Caki2 (cell line): ENCODE measurements at places on chromosomes 1 and 21. TPM values are rescaled to one million over a fixed set of nuclear protein-coding genes. Genes with fewer than 3 reads are reported as not detected.

GRCh38 chr1:62209931-62210595 lies 15.4 kb downstream of the L1TD1 start:
- no peak for DNase-seq

DNA sequence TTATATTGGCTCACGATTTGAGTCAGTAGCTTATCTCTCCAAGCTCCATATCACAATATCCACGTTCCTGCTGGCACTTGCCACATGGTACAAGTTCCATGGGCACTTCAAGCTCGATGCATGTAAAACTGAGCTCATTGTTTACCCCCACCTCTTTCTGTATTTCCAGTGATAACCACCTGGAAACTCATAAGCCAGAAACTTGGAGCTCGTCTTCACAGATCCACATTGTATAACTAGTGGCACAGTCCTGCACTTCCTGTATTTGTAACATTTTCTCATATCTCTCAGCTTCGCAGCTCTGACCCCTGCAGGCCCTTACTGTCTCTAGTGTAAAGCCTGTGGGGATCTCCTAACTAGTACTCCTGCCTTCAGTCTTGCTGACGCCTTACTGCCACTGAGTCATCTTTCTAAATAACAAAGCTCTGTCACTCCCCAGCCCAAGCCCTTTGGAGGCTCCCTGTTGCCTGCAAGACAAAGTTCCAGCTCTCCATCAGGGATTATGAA lies 6.5 kb upstream of the C2CD4D start:
- peak; percentile 68 for DNase-seq

DNA sequence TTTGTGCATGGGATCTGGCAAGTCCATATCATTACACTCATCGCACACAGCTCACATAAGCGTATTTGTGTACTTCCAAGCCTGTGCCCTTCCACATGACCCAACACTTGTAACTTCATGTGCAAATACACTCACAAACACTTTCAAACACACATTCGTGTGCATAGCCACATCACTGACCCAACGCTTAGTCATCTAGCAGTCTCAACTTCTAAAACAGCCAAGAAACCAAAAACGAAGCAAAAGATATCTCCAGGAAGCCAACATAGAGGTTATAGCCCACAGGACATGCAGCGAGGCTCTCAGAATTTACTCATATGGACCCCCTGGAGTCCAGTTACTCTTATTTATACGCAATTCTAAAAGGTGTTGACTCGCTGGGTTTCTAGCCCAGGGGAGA lies 10.9 kb upstream of the GOLT1A start:
- no peak for DNase-seq

GRCh38 chr1:66831529-66832239 lies 30.6 kb upstream of the INSL5 start:
- no peak for DNase-seq

DNA sequence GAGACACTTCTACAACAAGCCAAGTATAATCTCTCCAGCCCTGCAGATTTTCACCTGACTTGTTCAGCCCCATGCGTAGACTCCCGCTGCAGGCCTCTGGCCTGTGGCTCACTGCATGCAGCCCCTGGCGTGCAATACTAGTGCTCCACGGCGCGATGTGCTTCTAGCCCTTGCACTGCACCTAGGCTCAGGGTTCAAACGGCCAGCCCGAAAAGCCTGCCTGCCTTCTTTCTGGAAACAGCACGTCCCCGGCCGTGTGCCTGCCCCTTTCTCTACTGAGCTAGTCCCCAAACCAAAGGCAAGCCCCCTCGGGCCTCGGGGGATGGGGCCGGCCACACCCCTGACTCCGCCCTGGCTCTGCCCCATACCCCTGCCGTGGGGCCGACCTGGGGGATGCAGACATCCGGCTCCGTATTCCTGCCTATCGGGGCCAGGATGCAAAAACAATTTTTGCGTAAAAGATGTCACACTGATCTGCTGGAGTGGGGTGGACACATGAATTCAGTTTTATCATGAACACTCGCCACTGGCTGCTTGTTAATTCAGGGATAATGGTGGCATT lies 26.3 kb upstream of the TRAPPC10 start:
- DNase-seq = no peak

- DNase-seq = peak; percentile 26
Measured at GRCh38 chr1:66981679-66982078, 56.9 kb downstream of the MIER1 start.

HDGF gene
- 463 and 550 TPM in 2 replicates for total RNA-seq

- no peak for DNase-seq
Measured at GRCh38 chr1:80349218-80349617, 1342.7 kb upstream of the ADGRL4 start.

DNA sequence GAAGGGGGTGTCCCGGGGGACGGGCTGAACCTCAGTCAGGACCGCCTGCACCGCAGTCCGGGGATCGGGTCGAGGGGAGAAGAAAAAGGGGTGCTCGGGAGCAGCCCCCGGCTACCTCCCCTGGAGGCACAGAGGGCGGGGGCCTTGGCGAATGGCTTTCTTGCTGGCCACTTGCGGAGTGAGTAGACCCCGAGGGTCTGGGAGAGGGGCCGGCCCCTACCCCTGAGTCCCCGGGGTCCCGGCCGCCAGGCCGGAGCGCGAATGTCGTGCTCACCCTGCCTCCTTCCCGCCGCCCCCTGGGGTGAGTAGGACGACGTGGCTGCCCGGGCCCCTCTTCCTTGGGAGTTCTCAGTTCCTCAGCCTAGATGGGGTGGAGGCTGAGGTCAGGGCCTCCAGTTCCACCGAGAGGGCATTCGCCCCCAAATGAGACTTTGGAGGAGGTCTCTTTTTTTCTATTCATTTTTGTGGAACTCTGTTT lies 113.0 kb downstream of the OSBPL9 start:
- DNase-seq = no peak

GRCh38 chr1:223007935-223008334 lies 135.1 kb downstream of the TLR5 start:
- no peak for DNase-seq

- DNase-seq = no peak
Measured at GRCh38 chr1:38009088-38009840, 3.3 kb upstream of the UTP11 start.

DNA sequence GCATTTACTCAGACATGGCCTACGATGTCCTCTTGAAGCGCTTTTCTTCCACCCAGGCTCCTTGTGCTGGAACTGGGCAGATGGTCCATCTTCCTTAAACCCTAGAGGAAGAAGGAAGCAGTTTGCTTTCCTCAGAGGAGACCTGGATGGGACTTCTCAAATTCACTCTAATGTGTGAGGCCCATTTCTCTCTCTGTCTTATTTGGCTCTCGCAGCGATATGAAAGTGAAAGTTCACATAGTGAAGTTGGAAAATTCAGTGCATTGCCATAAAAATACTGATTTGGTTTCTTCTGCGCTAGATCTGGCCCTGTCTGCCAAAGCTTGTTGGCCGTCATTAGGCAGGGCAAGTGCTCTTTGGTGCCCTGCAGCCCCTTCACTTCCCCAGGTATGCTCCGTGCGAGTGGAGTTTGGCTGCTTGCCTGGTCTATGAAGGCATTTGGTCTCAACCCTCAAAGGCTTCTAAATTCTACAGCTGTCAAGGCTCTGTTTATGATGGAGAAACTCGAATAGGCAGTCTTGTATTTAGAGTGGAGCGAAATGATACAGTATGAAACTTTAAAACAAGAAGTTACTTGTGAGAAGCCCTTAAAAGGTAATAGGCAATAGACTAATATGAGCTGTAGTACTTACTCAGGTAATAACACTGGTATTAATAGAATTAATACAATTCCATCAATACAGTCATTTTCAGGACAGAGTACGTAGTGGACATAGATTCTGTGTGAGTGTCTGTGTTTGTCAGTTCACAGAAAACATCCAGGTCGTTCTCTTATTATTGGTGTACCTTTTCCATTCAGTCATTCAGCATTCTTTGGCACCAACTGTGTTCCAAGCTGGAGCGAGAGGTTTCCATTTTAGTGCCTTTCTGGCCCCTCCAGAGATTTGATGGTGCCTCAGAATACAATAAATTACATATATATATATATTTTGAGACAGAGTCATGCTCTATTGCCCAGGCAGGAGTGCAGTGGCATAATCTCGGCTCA lies 20.5 kb downstream of the SZRD1 start:
- no peak for DNase-seq

DNA sequence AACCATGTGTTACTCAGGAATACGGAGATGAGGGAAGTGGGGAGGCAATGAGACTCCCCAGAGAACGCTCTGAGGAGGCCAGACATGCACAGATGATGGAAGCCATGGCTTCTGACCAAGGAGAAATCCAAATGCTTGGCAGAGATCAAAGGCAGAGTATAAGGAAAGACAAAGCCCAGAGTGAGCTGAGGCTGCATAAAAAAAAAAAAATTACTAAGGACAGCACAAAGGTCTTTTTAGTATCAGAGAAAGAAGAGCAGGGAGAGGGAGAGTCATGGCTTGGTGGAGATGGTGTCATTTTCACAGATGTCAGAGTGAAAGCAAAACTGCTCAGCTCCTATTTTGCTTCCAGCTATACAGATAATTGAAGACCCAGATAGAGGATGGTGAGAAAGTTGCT lies 8.1 kb upstream of the NCF2 start:
- no peak for DNase-seq

KRTAP8-1 gene
- total RNA-seq = not detected in 2 replicates

GRCh38 chr1:117751321-117751720 lies 145.5 kb downstream of the TENT5C start:
- no peak for DNase-seq

DNA sequence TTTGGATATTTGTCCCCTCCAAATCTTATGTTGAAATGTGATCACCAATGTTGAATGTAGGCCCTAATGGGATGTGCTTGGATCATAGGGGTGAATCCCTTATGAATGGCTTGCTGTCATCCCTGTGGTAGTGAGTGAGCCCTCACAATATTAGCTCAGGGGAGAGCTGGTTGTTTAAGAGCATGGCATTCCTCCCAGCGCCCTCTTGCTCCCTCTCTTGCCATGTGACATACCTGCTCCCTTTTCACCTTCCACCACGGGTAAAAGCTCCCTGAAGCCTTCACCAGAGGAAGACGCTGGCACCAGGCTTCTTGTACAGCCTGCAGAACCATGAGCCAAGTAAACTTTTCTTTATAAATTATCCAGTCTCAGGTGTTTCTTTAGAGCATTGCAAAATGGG lies 305.6 kb downstream of the KCTD3 start:
- no peak for DNase-seq

DNA sequence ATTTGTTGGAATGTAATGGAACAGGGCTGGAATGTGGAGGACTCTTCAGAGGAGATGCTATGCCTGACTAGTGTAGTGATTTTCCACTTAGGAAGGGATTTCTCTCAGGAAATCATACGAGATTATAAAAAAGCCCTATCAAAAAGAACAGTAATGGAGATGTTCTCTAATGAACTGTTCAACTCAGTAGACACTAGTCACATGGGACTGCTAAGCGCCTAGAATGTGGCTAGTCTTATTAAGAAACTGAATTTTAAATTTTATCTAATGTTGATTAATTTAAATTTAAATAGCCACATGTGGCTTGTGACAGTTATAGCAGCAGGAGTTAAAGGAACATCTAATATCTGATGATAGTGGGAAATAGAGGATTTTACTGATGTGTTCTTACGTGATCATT lies 94.0 kb downstream of the SLC35F3 start:
- DNase-seq = no peak

- no peak for DNase-seq
Measured at GRCh38 chr21:23217597-23217996, 2219.4 kb downstream of the NCAM2 start.

DNA sequence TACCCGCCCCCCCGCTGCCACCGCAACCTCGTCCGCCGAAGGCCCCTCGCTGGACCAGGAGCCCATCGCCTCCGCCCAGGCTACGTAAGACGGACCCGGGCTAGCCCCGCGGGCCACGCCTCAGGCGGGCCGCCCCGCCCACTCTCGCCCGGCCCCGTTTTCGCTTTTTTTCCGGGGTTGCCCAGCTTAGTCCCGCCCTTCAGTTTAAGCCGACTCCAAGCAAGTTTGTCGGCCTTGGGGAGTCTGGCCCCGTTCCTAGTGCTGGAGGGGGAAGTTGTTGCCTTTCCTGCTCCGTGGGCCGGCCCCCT lies 3.0 kb downstream of the RUSC1 start:
- DNase-seq = peak; percentile 95

DNA sequence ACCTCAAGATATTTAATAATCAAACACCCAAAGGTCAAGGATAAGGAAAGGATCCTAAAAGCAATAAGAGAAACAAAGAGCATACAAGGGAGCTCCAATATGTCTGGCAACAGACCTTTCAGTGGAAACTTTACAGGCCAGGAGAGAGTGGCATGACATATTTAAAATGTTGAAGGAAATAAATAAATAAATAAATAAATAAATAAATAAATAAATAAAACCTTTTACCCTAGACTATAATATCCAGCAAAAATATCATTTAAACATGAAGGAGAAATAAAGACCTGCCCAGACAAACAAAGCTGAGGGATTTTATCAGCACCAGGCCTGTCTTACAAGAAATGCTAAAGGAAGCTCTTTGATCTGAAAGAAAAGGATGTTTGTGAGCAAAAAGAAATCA lies 367.8 kb upstream of the PBX1 start:
- no peak for DNase-seq

DNA sequence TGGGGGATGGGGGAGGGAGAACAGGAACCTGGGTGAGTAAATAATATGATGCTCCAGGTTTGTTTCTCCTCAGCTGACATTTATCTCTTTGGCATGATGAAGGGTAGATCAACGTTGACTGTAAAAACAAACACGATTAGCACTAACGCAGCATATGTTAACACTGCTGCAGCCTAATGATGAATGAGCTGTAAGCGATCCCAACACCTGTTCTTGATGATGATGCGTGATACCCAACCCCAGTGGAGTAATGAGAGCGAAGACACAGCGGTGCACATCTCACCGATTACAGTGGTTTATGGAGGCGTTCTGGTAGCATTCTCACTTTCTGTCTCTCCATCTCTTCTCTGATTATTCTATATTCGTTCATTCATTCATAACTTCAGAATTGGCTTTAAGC lies 640.4 kb downstream of the USP25 start:
- DNase-seq = no peak

GRCh38 chr1:81420760-81421159 lies 380.0 kb upstream of the ADGRL2 start:
- no peak for DNase-seq

MYOG gene
- not detected in 2 replicates for total RNA-seq

DNA sequence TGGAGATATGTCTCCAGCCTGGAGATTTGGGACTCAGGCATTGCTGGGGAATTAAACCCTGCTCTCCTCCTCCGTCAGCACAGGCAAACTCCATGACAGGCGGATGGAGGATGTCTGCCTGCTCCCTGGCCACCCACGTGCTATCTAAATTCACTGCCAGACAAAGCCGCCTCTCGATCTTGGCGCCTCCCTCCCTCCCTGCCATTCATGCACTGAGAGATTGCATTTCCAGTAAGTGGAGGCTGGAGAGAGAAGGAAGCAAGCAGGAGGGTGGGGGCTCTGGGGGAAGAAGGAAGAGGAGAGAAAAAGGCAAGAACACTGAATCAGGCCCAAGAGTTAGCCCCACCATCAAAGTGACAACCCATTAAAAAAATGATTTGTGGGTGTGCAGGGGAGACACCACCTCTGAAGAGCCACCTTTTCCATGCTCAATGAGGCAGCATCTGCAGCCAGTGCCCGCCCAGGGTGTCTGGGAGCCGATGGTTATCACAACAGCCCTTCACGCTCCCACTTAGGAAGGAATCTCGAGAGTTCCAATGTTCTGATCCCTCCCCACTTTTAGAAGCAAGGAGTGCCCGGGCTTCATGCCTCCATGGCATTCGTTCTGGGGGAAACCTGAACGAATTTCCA lies 183.0 kb downstream of the HIVEP3 start:
- DNase-seq = no peak
